ENCODE measurements at places on chromosomes 1 and 21. TPM values are rescaled to one million over a fixed set of nuclear protein-coding genes. Genes with fewer than 3 reads are reported as not detected.

GRCh38 chr1:41661428-41662060 lies 177.1 kb upstream of the EDN2 start:
- H3K36me3 ChIP-seq = no peaks in the 10 kb centered on the region
- peak overlapping the region; percentile 74 for H3K4me3 ChIP-seq
- DNase-seq = no peak

GPR161 gene
- polyA plus RNA-seq = 0.46 TPM

FAM177B gene
- not detected for polyA plus RNA-seq

DNA sequence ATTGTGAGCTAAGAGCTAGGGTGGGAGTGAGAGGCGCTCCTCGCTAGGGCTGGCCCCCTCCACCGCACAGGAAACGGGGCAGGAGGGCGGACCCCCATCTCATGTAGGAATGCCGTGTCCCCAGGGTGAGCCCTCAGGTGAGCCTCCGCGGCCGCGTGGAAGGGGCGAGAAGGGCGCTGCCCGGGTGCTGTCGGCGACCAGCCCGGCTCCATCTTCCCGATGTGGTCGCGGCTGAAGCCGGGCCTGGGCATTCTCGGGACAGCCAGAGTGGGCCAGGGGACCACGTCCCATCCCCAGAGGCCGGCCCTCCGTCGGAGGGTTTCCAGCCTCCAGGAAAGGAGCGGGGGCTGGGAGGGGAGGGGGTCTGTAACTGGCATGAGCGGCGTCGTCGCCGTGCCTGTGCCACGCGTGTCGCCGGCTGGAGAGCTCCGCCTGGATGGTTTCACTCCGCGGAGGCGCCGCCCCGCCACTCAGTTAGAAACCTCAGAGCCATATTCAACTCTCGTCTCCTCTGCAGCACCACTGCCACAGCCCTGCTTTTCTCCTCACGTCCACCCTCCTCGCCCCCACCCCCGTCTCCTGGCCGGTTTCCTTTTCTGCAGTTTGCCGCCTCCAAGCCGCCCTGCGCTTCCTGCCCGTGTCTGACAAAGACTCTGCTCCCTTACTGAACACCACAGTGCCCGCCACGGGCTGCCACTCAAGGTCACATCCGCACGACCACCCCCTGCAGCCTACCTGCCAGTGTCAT lies at the start of gene TMEM269:
Gene TMEM269 (plus strand): TSS at position 46 of the 748 bp plus-strand sequence. CDS start 4,903 bp downstream, outside the sequence.
- DNase-seq = peak; percentile 23
- no peaks in the 10 kb centered on the region for H3K4me1 ChIP-seq
- peak within 1 kb of the TSS; percentile 61 for H3K4me3 ChIP-seq
- no peaks in the 10 kb centered on the region for H3K27me3 ChIP-seq

DNA sequence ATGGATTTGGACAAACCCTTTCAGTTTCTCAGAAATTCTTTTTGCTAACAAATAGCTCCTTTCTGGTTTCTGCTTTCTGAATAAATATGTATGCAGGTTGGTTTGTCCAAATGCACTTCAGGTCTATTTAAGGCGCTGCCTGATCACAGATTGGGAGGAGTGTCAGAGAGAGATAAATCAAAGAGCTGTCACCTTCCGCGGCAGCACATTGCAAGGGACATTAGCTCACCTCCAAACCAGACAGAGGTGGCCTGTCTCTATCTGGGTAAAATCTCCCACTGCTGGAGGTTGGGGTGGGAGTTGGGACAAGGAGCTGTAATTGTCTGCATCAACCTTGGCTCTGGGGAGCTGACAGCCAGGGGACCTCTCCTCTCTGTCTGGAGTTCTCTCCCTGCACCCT lies 25.2 kb downstream of the PRAMEF20 start:
- H3K4me1 ChIP-seq = peaks cover 5% of the 10 kb centered on the region
- H3K4me3 ChIP-seq = no peak overlapping the region
- DNase-seq = no peak
- H3K27me3 ChIP-seq = no peaks in the 10 kb centered on the region

DNA sequence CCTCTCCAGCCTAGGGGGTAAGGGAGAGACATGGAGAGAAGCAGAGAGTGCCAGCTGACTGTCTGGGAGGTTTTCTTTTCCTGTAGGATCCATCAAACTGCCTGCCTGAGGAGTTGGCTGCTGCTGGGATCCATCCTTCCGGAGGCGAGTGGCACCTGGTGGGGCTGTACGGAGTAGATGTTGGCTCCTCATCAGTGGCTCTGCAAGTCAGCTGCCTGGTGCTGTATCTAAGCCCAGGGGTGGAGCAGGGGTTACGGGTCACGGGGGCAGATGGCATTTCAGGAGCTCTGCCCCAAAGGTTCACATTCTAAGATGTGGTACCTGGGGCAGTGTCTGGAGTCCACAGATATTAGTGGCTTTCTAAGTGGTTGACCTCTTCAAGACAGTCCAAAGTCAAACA lies 128.0 kb downstream of the ACTL8 start:
- no peaks in the 10 kb centered on the region for H3K36me3 ChIP-seq
- no peak overlapping the region for H3K4me3 ChIP-seq
- H3K4me1 ChIP-seq = no peaks in the 10 kb centered on the region
- no peaks in the 10 kb centered on the region for H3K27me3 ChIP-seq
- no peak overlapping the region for H3K27ac ChIP-seq

NSUN4 gene
- 9.4 TPM for polyA plus RNA-seq

PEAR1 gene
- polyA plus RNA-seq = 2.1 TPM

USH2A gene
- not detected for polyA plus RNA-seq

DNA sequence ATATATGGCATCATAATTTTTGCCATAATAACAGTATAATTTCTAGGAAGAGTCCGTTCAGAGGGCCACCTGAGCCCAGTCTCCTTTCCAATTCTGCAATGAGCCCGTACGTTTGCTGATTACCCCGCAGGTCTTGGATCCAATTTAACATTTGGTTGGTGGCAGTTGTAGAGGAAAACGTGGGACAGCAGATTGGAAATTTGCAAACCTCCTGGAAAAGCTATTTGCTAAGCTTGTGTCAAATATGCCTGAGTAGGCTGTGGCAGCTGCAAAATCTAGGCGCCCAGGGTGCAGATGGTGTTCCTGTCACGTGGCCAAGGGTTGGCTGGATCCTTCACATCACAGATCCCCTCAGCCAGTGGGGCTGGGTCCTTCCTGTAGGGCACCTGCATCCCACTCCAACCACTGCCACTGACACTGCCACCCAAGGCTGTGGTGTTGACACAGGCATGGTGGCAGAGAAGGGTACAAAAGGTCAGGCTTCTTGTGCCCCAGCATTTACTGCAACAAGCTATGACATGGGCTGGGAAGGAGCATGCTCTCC lies 174.8 kb upstream of the SYT6 start:
- no peaks in the 10 kb centered on the region for H3K4me1 ChIP-seq
- DNase-seq = no peak
- H3K36me3 ChIP-seq = no peaks in the 10 kb centered on the region
- no peak overlapping the region for H3K4me3 ChIP-seq
- peaks cover 7% of the 10 kb centered on the region for H3K27me3 ChIP-seq
- no peak overlapping the region for H3K27ac ChIP-seq

LCE2C gene
- polyA plus RNA-seq = not detected

GRCh38 chr1:26602378-26602959 lies 72.9 kb downstream of the RPS6KA1 start:
- no peaks in the 10 kb centered on the region for H3K36me3 ChIP-seq
- no peak for DNase-seq
- H3K4me1 ChIP-seq = peaks cover 6% of the 10 kb centered on the region
- no peaks in the 10 kb centered on the region for H3K27me3 ChIP-seq
- no peak overlapping the region for H3K4me3 ChIP-seq
- no peak overlapping the region for H3K27ac ChIP-seq

DNA sequence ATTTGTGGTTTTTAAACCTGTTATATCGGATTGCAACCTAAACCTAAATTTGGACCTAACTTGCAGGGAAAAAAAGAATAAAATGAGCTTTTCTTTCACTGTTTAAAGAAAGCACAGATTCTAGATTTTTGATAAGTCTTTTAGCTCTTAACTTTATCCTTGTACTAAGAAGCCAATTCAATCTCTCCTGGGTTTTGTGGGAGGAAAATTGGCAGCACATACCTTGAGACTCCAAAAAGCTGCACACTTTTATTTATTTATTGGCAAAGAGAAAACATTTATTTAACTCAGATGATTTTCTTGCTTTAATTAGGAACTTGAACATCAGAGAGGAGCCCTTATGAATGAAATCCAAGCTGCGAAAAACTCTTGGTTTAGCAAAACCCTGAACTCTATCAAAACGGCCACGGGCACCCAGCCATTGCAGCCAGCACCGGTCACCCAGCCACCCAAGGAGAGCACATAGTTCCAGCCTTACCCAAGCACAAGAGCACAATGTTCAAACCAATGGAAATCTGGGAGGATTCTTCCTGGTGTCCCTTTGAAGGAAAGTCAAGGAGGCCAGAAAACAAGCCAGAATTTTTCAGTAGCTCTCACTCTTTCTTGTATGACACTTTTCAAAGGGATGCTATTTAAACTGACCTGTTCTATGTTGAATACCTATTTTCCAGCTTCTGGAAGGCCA lies 10.1 kb upstream of the CACYBP start:
- peak overlapping the region; percentile 73 for H3K4me3 ChIP-seq
- H3K4me1 ChIP-seq = peaks cover 4% of the 10 kb centered on the region
- H3K27me3 ChIP-seq = no peaks in the 10 kb centered on the region
- peak; percentile 31 for DNase-seq
- no peaks in the 10 kb centered on the region for H3K36me3 ChIP-seq
- H3K27ac ChIP-seq = peak overlapping the region; percentile 72

GRCh38 chr1:5644281-5645134 lies 347.7 kb downstream of the NPHP4 start:
- no peaks in the 10 kb centered on the region for H3K36me3 ChIP-seq
- H3K27me3 ChIP-seq = no peaks in the 10 kb centered on the region
- H3K4me1 ChIP-seq = no peaks in the 10 kb centered on the region
- no peak overlapping the region for H3K27ac ChIP-seq

- no peaks in the 10 kb centered on the region for H3K36me3 ChIP-seq
- no peak for DNase-seq
- peaks cover 4% of the 10 kb centered on the region for H3K4me1 ChIP-seq
- H3K27me3 ChIP-seq = no peaks in the 10 kb centered on the region
These were observed 129.2 kb downstream of the RGS21 start for GRCh38 chr1:192445839-192446489.

NOL9 gene
- polyA plus RNA-seq = 5.0 TPM

GRCh38 chr1:39196244-39197215 lies 8.0 kb upstream of the MACF1 start:
- DNase-seq = no peak
- H3K27me3 ChIP-seq = no peaks in the 10 kb centered on the region
- peak overlapping the region; percentile 14 for H3K27ac ChIP-seq

- DNase-seq = no peak
- H3K4me3 ChIP-seq = no peak overlapping the region
- H3K27ac ChIP-seq = no peak overlapping the region
- no peaks in the 10 kb centered on the region for H3K4me1 ChIP-seq
- H3K36me3 ChIP-seq = no peaks in the 10 kb centered on the region
These were observed 7.5 kb upstream of the EVI5 start for GRCh38 chr1:92792340-92792782.

DNA sequence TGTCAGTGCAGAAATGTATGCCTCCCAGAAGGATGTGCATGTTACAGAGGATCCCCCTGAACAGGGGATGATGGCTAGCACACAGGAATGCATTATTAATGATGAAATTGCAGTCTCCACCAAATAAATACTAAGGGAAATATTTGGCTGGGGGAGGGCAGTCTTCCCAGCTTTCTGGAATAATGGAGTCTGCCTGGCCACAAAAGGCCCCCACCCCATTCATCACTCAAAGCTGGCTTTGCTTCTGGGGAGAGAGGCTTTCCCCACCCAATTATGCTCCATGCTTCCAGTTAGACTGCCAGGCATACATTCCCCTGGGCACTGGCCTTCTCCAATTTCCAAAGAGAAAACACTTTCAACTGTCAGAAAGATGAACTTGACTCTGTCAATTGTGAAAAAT lies 302.7 kb downstream of the SIPA1L2 start:
- H3K4me1 ChIP-seq = no peaks in the 10 kb centered on the region
- H3K36me3 ChIP-seq = no peaks in the 10 kb centered on the region
- DNase-seq = no peak
- H3K4me3 ChIP-seq = no peak overlapping the region
- no peaks in the 10 kb centered on the region for H3K27me3 ChIP-seq
- H3K27ac ChIP-seq = no peak overlapping the region

FNDC7 gene
- polyA plus RNA-seq = not detected

KRTAP12-2 gene
- not detected for polyA plus RNA-seq

DNA sequence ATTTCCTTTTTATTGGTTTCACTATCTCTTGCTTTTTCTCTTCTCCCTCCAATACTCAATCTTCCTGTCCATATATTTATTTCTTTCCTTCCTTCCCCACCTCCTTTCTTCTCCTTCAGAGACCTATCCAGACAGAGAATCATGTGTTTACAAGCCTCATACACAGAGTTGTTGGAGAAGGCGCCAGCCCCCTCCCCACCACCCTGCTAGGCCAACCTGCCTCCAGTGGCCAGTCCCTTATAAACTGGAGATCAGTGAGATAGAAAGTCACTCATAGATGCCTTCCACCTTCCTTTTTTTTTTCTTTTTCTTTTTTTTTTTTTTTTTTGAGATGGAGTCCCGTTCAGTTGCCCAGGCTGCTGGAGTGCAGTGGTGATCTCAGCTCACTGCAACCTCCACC lies 53.3 kb downstream of the CD247 start:
- no peak for DNase-seq
- no peaks in the 10 kb centered on the region for H3K27me3 ChIP-seq
- H3K4me3 ChIP-seq = no peak overlapping the region
- no peak overlapping the region for H3K27ac ChIP-seq
- no peaks in the 10 kb centered on the region for H3K36me3 ChIP-seq

GRCh38 chr1:169236880-169237279 lies 130.4 kb downstream of the ATP1B1 start:
- DNase-seq = no peak
- H3K4me3 ChIP-seq = no peak overlapping the region
- peaks cover 52% of the 10 kb centered on the region for H3K4me1 ChIP-seq
- peaks cover 2% of the 10 kb centered on the region for H3K36me3 ChIP-seq
- H3K27me3 ChIP-seq = no peaks in the 10 kb centered on the region

DNA sequence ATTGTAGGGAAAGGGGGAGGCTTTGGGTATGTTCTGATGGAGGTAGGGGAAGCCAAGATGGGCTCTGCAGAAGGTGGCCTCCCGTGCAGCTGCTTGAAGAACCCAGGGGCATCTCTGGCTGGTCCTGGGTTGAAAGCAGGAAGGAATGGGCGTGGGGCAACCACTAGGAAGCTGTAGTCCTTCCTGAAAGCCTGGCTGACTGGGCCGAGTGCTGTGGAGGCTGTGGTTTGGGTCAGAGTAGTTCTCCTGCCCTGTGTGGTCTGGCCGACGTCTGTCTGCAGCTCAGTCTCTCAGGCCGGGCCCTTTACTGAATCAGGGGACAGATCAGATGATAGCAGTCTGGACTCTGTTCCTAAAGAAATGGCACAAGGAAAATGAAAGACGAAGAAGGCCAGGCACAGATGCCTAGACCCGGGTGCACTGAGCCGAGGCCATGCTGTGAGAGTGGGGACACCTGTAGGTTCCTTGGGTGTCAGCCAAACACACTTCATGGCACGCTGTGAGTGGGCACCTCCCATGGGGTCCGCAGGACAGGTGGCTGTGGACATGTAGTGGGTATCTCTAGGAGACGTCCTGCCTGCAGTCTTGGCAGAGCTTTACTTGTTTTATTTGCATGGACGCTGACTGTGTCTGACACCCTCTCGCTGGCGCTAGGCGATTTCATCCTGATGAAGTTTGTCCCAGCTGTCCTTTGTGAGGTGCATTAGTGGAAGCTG lies 87.0 kb downstream of the POFUT2 start:
- H3K4me3 ChIP-seq = no peak overlapping the region
- DNase-seq = no peak

KRTAP10-11 gene
- polyA plus RNA-seq = not detected

GRCh38 chr1:54287176-54287650 lies 87.2 kb downstream of the MRPL37 start:
- H3K27me3 ChIP-seq = no peaks in the 10 kb centered on the region
- H3K4me1 ChIP-seq = peaks cover 75% of the 10 kb centered on the region
- H3K27ac ChIP-seq = peak overlapping the region; percentile 90
- H3K36me3 ChIP-seq = no peaks in the 10 kb centered on the region
- H3K4me3 ChIP-seq = peak overlapping the region; percentile 37
